Subcutaneous preadipocyte (primary cell): ENCODE measurements at places on chromosomes 3 and 15. TPM values are rescaled to one million over a fixed set of nuclear protein-coding genes. Genes with fewer than 3 reads are reported as not detected.

SNX33 gene
- 22.5 and 22.8 TPM in 2 replicates for total RNA-seq

OIP5 gene
- total RNA-seq = 8.6 and 10.3 TPM in 2 replicates

SPG21 gene
- 88.4 and 97.7 TPM in 2 replicates for total RNA-seq

PRTG gene
- total RNA-seq = 5.7 and 5.9 TPM in 2 replicates

ROPN1B gene
- total RNA-seq = not detected in 2 replicates

COLQ gene
- total RNA-seq = 0.37 and 0.98 TPM in 2 replicates

MEX3B gene
- total RNA-seq = 2.0 and 2.6 TPM in 2 replicates

SEMA6D gene
- total RNA-seq = under 0.01 and 0.59 TPM in 2 replicates
